Activated CD4-positive, alpha-beta T cell treated with anti-CD3 and anti-CD28 coated beads, Interleukin-2, Interleukin-6, amounts not matched to agents 100 ng/mL and 50 ng/mL, durations not matched to agents 16 hours and 8 hours (primary cell): ENCODE measurements at places on chromosomes 2 and 18.
A peak's percentile ranks its signal among the peaks of the same experiment; 100 is the strongest.

- no peak for DNase-seq
These were observed 264.7 kb downstream of the PTH2R start for GRCh38 chr2:208671284-208671683.

DNA sequence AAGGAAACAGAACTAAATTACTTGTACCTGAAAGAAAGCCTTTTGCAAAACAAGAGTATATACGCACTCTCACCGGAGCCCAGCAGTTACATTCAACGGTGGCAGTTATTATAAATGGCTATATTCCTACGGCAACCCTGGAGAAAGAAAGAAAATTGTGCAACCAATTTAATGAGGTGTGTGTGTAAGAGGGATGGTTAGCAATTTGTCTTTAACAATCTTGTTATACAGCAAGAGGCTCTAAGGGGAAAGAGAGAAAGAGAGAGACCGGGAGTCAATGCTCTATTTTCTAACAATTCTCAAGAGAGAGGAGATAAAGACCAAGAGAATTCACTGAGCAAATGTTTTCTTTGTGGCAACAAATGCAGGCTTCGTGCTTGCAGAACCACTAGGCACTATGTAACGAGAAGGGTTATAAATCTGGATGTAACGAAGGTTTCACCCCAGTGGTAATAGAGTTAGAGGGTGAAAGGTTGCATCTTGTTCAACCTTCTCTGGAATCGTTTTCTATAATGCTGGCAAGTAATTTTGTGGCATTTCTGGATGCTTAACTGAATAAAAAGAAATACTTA, 359.1 kb upstream of the SPRED2 start:
- no peak for DNase-seq

DNA sequence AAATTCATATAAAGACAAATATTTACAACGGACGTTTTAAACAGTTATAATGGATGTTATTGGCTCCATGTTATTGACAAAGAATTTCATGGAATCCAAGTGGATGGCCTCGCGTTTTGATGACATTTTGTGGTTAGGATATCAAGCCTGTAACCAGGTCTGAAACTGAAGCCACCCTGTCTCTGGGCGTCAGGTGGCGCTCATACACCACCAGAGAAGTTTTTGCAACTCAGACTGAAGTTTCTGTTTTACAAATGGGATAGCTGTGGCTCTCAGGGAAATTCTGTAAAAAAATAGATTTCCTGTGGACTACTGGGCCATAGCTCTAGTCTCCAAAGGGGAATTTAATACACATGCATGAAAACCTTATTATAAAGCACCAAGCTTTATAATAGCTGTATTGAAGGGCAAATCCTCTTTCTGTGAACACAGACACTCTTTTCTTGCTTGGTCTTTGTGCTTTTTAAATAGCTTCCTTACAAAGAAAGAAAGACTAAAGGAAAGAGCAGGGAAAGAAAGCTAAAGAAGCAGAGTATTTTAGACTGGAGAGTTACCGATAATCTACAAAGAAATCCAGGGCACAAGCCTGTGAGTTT, 86.7 kb downstream of the C18orf54 start:
- DNase-seq: peak; percentile 63

DNA sequence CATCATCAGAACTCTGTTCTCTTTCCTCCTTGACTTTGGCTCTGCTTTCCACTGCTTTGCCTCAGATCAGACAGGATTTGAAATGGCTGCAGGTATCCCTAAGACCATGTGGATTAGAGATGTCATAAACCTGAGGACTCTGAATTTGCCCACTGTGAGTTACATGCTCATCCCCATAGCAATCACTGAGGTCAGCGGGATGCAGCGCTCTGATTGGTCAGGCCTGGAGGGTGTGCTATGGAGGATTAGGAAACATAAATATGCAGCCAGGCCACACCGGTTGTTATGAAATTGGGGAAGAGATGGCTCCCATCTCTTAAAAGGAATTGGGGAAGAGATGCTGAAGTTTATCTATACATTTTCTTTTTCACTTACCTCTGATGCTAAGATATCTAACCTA, 73.7 kb upstream of the DNAJC10 start:
- peak; percentile 55 for DNase-seq

DNA sequence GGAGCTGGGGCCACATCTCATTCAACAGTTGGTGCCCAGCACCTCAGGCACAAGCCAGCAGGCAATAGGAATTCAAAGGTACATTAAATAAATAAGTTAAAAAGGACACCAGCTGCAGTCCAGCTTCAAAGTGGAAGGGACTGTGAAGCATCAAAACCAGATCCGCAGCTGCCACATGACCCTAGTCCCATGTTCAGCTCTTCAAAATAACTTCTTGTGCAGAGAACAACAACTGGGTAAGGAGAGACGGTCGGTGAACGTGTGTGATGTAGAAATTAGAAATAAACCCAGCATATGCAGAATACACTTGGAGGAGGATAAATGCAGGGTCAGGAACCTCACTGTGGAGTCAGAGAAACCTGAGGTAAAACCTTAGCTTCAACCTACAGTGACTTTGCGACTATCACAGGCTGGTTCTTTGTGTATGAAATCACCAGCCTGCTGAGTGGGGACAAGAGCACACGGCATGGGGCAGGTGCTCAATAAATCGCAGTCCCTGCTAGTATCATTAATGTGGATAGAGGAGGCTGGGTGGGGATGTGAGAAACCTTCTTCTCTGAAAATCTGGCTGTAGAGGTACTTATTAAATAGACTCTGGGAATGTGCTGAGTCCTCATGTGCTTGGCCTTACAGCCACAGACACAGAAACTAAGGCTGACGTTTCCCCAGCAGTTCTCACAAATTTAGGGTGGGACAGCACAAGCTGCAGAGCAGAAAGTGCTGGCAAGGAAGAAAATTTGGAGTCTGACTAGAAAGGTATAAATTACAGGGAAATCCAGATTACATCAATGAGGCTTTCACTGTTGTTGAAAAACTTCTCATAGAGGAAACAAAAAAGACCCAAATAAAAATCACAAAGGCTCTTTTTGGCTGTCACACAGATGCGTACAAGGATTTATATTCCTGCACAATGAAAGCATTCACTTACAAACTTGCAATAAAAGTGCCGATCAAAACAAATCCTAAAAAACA, 20.7 kb downstream of the FBXO15 start:
- no peak for DNase-seq

DNA sequence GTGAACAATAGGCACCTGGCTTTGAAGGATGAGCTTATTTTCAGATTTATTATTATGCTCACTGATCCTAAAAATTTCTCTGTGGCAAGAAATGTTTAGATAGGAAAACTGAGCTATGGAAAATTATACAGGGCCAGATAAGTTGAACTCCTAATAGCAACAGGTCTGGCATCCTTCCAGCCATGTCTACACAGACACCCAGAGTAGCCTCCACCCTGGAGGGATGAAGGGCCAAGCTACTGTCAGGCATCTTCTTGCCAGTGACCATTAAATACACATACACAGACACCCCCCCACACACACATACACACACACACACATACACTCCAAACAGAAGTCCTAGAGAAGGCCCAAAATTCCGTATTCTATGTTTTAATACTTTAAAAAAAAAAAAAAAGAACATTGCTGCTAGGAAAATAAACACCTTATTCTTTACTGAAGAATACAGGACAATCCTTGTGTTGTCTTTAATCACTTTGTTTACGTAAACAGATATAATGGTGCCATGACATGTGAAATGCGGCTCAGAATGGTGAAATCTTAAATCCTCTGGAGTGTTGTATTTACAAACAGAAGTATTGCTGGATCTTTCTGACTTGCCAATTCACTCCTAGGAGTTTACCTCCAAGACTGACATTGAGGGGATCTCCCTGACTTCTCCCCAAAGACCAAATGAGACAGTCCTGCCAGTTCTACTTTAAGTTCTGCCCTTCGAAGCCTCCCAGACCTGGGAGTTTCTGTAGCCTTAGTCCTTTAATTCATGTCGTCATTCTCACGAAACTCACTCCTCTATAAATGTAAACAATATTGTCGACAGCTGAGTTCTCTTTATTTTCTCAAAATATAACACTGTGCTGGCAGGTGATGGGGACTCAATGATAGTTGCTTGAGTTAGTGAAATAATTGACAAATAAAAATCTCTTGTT, 163.1 kb downstream of the ANTXR1 start:
- DNase-seq: no peak

DNA sequence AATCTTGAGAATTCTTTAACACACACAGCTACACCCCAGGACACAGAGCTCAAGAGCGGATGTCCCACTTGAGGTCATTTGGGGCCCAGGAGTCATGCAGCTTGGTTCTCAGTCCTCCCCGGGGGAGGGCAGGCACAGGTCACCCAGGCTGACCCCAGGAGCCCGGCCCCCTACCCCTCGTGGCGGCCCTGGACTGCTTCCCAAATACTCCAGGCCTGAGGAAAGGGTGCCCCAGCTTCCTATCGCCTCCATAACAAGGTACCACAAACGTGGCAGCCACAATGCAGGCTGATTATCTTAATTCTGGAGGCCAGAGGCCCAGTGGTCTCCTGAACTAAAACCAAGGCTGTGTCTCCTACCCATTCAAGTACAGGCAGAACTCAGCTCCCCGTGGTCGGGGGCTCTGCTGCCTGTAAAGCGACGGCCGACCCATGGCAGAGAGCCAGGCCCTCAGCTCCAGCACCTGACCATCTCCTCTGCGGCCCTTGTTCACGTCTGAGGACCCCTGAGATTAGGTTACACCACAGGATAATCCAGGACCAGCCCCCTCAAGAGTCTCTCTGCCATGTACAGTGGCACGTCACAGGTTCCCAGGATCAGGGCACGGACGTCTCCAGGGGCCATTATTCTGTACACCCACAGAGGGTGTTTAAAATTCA, 10.5 kb downstream of the SLC66A2 start:
- no peak for DNase-seq
